ENCODE measurements at places on chromosomes 7 and 10.

DNA sequence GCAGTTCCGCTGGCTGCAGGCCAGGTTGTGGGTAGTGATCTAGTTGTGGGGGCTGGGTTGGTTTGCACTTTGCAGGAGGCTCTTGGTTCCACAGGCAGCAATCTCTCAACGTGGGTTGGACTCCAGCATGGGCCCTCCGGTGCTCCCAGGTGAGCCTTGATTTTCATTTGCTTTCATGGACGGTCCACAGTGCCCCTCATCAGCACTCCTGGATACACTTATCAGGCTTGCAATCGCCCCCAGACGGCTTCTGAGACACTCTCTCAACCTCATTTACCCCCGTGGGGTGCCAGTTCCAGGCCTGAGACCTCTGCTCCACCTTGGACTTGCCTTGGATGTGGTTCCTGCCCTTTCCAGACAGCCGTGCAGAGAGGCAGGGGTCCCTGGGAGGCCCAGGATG lies 31.3 kb upstream of the ZNF273 start:
- no peak for DNase-seq

DNA sequence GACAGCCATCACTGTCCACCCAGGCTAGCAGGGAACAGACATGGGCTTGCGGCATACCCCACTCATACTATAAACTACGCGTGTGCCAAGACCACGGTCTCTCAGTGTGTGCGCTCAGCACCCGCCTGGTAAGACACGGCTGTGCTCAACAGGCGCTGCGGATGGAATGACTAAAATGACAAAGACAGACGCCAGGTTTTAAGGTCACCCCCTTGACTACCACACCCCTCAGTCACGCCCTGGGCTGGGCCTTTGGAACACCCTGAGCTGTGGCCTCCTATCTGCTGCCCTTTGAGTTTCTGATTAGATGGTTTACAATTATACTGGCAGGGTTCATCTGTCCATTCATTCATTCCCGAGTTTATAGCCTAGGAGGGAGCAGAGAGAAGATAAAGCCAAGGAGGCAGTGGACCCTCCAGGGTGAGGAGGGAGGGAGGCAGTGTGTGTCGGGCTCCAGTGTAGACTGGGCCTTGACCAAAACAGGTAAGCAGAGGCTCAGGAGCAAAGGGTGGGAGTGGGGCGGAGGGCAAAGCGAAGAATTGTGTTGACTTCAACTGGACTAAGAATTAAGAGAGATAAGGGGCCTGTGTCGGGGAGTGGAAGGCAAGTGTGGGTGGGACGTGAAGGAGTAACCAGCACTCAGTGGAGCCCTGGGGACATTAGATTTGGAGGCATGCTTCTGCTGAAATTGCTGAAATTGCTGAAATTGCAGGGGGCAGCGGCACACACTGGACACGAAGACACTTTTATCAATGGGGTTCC lies 35.0 kb downstream of the TNS3 start:
- no peak for DNase-seq

GRCh38 chr10:47451273-47451997 lies 32.5 kb downstream of the ANXA8 start:
- no peak for DNase-seq

- no peak for DNase-seq
Observed at GRCh38 chr7:47488201-47488968, 93.5 kb downstream of the TNS3 start.

DNA sequence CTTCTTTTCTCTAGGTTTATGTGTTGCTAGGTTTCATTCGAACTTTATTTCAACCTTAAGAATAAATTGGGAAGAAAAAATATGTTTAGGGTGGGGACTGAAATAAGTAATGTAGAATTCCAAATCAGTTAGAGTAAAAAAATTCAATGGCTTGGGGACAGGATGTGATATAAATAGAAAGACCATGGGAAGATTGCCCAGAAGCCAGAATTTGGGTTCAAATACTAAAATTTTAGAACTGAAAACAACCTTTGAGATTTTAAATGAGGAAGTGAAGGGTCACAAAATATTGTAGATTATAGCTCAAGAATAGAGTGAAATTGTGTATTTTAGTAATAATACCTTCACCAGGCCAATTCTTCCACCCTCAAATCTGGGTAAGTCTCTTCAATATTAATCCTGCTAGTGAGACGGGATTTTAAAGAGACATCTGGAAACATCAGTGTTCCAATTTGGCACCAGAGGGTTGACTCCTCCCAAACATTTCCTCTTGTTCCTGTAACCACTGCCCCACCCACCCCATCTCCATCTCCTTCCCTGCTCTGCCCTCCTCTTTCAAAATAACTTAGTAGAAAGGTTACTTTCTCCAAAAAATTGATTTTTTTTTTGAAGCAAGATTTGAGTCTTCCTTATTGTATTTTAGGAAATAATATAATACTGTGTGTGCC lies 51.3 kb upstream of the FAM3C start:
- DNase-seq, result no peak

DNA sequence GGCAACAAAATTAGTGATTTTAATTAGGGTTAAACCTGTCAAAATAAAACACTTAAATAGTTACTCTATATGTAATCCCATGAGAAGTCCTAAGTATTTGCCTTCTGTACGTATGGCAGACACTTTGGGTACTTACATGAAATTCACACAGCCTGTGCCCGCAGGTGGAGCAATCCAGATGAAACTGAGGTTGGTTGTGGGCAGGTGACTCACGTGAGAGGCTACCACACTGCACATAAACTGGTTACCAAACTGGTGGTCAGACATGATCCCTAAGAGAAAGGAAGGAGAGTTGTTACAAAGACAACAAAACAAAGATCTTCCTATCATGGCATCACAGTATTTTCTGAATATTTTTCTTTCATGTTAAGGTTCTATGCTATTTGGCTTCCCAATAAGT lies 156.1 kb downstream of the RELN start:
- DNase-seq, result no peak

Data from BJ (cell line).